Activated T-helper 2 cell treated with anti-CD3 and anti-CD28 coated beads, Interferon-gamma antibody, Interleukin-2, Interleukin-4, amounts not matched to agents 10 μg/mL and 5 μg/mL and 100 μg/mL, durations not matched to agents 14 hours and 24 hours and 36 hours (primary cell): ENCODE measurements at places on chromosomes 16 and 17. TPM values are rescaled to one million over a fixed set of nuclear protein-coding genes. Genes with fewer than 3 reads are reported as not detected.
A peak's percentile ranks its signal among the peaks of the same experiment; 100 is the strongest.

DNA sequence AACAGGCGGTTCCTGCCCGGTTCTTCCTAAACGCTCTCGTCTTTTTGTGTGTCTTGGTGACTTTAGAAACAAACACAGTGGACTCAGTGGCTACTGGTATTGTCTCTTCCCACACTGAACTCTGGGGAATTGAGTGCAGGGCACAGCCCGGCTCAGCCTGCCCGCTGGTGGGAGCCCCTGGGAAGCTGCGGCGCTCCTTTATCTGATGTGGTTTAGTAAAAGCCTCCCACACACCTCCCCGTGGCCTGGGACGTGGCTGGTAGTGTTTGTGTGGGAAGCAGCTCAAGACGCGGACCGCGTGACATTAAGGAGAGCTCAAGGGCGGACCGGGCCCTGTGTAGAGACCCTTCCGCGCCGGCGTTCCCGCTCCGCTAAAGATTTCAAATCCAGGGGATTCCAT, 55.4 kb upstream of the PVALEF start:
- H3K27me3 ChIP-seq = no peaks in the 10 kb centered on the region
- H3K4me3 ChIP-seq = no peak overlapping the region
- H3K27ac ChIP-seq = no peak overlapping the region

DNA sequence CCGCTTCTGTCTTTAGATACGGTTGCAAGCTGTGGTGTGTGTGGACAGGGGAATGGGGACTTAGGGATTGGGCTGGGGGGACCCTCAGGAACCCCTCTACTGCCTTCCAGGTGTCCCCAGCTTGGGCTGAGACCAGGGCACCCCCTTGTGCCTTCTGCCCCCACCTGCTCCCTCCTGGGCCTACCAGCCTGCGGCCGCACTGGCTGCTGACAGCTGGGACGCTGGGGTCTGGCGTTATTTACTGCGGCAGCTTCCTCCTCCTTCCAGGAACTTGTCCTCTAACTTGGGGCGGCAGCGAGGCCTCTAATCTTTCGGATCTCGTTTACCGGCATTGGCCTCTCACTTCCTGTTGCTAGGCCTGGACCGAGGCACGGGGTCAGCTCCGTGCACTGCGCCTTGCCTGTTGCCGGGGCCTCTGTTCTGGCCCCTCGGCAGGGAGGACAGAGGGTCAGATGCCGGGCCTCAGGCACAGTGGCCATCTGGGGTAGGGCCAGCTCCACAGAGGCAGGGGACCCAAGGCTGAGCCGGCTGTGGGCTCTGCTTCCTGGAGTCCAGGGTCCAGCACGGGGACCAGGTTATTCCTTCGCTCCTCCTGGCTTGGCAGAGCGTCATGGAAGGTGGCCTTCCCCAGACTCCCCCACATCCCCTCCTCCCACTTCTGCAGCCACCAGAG, 31.8 kb downstream of the TMEM235 start:
- H3K27ac ChIP-seq = peak overlapping the region; percentile 84
- DNase-seq = no peak
- H3K36me3 ChIP-seq = no peaks in the 10 kb centered on the region
- peaks cover 22% of the 10 kb centered on the region for H3K4me1 ChIP-seq
- no peaks in the 10 kb centered on the region for H3K27me3 ChIP-seq

The SPATA22 gene
- not detected in 2 replicates for total RNA-seq

The CDH15 gene
- not detected in 2 replicates for total RNA-seq
